ENCODE measurements at places on chromosomes 7 and 10.

DNA sequence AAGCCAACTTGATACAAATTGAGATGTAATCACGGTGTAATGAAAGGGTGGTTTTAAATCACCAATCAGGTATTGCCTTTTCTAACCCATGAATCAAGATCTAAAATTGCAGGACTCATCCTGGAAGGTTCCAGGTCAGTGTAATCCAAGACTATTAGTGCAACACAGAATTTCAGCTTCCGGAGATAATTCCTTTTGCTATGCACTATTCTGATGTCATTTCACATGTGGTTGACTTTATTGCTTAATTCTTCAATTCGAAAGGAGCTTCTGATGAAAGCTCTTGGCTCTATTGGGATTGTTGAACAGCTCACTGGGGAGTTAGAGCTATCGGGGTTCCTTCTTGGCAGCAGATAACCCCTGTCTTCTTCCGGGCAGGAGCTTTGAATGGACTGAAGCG lies 147.4 kb upstream of the INSYN2A start:
- no peak for DNase-seq

- peak; percentile 18 for DNase-seq
These were observed 1.3 kb downstream of the NRCAM start for GRCh38 chr7:108454674-108455550.

GRCh38 chr7:143048827-143049226 lies 3.3 kb upstream of the OR6V1 start:
- no peak for DNase-seq

GRCh38 chr7:135514856-135515255 lies 5.0 kb upstream of the CNOT4 start:
- DNase-seq = no peak

- DNase-seq = no peak
These were observed 34.2 kb upstream of the C10orf90 start for GRCh38 chr10:126704649-126705048.

GRCh38 chr7:84085998-84086397 lies 108.6 kb downstream of the SEMA3A start:
- no peak for DNase-seq

GRCh38 chr10:7185367-7185690 lies 225.5 kb downstream of the SFMBT2 start:
- DNase-seq = no peak

- no peak for DNase-seq
These were observed 243.2 kb downstream of the SNX10 start for GRCh38 chr7:26534649-26535482.

DNA sequence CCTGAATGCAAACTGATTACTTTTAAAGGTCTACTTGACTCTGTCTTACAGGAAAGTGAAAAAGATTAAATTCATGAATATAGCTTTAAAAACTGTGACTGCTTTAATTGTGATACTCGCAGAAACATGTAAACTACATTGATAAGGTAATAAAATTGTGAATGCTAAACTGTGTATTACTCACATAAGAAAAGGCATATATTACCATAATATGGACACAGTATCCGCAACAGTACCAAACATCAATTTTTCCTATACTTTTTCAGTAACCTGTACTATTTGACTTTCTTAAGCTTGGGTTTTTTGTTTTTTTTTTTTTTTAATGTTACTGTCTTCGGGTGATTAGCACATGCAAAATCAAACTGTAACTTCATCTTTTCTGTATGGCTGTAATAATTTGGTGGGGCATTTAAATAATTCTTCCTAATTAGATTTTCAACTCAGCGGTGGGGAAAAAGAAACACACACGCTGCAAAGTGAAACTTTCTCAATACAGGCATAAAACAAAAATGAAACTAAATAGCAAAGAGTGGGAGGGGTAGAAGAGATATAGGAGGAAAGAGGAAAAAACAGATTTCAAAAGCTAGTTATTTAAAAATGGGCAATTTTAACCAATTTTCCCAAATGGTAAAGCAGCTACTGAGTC lies 23.2 kb downstream of the NT5C3A start:
- DNase-seq = no peak

- DNase-seq = no peak
These were observed 940 bp downstream of the NSMCE4A start for GRCh38 chr10:121974019-121974534.

- no peak for DNase-seq
These were observed 449.5 kb downstream of the PHTF2 start for GRCh38 chr7:78247910-78248689.

DNA sequence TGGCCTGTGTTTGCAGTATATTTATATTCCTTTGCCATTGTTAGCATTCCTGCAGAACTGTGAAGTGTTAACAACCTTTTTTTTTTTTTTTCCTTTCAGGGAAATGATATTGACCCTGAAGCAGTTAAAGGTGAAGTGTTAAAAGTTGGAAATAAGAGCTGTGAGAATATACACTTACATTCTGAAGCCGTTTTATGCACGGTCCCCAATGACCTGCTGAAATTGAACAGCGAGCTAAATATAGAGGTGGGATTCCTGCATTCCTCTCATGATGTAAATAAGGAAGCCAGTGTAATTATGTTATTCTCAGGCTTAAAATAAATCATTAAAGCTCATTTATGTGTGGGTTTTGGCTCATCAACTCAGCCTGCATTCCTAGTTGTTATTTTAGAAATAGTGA lies 92.8 kb upstream of the CAPZA2 start:
- DNase-seq = no peak

- DNase-seq = no peak
These were observed 32.1 kb upstream of the CCSER2 start for GRCh38 chr10:84296091-84296981.

- DNase-seq = no peak
These were observed 42.6 kb downstream of the CLEC2L start for GRCh38 chr7:139566075-139566474.

DNA sequence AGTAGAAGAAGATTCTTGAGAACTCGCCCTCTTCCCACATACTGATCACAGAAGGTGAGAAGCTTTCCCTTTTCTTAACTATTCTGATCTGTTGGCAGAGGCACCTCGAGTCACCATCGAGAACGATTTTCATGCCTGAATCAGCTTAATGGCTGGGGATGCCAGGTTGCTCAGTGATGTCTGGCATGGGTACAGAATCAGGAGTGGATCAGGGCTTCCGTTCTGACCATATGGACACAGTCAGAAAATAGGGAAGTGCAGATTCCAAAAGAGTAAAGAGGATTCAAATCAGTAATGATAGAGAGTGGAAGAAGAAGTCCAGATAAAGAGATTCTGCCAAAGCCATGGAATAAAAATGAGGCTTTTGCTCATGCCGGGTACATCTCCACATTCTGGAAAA lies 52.0 kb upstream of the GRB10 start:
- no peak for DNase-seq

- DNase-seq = peak; percentile 43
These were observed 133.6 kb downstream of the ZMIZ1 start for GRCh38 chr10:79202188-79203013.

- DNase-seq = no peak
These were observed 19.9 kb upstream of the MAP3K8 start for GRCh38 chr10:30413996-30414576.

DNA sequence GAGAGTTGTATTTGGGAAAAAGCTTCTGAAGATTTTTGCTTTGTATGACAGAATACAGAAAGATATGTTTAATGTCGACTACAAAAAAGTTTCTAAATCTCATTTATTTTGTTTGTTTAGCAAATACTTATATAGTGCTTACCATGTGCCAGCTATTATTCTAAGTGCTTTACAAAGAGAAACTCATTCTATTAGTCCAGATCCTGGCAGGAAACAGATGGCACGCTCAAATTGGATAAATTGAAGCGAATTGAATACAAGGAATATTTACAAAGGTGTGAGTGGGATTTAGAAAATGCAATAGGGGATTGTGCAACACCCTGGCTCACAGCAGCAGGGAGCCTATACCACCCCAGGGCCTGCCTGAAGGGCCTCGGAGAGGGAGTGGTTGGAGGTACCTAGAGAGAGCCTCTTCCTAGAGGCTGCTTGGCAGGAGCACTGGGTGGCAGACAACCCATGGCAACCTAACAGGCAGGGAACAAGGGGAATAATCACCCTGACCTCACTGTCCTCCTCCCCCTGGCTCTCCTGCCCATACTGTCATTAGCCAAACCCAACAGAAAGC lies 27.6 kb upstream of the FAM204A start:
- no peak for DNase-seq

- no peak for DNase-seq
These were observed 215.9 kb downstream of the SH2D4B start for GRCh38 chr10:80753612-80754011.

DNA sequence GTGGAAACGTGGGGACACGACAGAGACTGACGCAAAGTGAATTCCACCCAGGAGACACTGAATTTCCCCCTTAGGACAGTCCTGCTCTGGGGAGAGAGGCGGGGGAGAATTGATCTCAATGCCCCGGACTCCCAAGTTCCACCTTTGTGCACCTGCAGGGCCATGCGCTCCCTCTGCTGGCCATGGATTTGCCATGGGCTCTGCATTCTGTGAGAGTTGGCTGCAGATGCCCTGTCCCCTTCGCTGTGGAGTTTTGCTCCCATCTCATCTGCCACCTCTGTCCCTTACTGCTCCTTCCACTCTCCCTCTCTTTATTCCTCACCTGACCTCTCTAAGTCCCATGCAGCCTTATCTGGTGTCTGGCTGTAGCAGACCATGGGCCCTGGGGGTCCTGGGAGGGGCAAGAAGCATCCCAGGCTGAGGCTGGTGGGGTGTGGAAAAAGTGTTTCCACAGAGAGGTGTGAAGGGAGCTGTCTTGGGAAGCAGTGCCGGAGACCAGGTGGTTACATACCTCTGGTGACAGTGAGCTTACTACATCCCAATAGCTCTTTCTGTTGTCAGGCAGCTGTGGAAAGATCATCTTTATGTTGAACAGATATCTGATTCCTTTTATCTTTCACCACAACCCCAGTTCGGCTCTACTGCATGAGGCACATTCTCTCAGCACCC lies 14.3 kb downstream of the GHRHR start:
- no peak for DNase-seq

DNA sequence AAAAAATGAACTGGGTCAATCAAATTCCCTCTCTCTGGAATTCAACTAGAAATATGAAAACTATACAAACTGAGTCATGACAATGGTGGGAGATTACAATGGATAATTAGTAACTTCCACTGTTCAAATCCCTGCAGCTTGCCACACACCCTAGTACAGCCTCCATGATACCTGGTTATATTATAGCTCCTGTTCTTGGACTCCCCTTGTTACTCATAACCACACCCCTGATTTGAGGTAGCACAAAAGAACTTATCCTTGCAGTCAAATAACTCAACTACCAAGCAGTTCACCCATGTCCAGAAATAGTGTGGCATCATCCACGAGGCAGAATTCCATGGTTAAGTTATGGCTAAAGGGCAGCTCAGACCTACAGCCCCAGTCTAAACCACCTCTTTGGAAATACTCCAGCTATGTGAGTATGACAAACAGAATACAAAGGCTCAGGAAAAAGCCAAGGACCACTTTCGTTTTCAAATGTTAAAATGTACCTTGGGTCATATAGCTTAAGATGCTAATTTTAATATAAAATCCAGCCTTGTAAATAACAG lies 164.7 kb downstream of the CPEB3 start:
- no peak for DNase-seq

- no peak for DNase-seq
These were observed 448.1 kb downstream of the GRM8 start for GRCh38 chr7:126804604-126805003.

DNA sequence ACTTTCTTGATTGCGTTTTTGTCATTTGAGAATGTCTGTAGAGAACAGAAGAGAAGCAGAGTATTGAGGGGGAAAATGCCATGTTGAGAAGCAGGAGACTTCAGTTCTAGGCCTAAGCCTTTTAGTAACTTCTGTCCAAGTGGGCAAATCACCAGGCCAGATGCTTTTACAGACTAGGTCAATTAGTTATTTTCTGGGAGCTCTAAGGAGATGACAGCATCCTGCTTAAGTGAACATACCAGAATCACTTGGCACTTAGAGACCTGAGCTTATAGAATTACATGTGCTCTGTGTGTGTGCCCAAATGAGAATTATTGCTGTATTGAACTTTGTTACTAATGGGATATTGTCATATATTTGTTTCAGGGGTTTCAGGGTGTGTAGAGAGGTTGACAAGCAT lies 24.0 kb downstream of the AGK start:
- no peak for DNase-seq

- no peak for DNase-seq
These were observed 35.2 kb upstream of the KLF6 start for GRCh38 chr10:3820255-3820654.

DNA sequence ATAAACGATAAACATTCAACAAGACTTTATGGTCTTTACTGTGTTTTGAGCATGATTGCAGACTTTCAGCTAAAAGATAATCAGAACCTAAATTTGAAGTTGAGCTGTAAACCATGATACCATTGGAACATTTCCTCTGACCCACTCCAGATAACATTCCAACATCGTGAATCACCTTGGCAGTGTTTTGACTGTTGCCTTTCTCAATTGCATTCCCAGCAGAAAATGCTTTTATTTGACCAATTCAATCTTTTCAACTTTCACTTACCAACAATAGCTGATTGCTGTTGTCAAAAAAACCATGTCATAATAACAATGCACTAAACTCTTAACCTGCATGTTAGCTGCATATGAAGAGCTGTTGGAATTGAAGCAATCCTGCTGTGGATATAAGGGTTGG lies 165.5 kb downstream of the MDFIC start:
- DNase-seq = no peak

GRCh38 chr7:131950758-131951157 lies 394.3 kb upstream of the PODXL start:
- no peak for DNase-seq

DNA sequence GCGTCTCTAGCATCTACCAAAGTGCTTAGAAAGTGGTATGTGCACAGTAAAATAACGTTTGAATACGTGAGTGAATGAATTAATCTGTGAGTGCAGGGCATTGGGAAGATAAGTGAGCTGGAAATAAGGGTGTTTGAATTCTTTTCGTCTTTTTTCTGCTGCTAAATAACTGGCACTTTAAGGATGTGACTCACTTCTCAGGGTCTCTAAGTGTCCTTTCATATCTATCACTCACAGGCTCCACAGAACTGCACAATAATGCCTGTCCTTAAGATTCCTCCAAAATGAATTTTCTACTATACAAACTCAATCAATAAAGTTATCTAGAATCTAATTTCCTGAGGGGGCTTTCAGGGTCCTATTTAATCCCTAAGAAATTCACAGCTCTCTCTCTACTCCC lies 3.2 kb upstream of the DGKB start:
- DNase-seq = no peak

- no peak for DNase-seq
These were observed 192.4 kb downstream of the MAD1L1 start for GRCh38 chr7:2040201-2040892.

GRCh38 chr7:29993140-29993539 lies 3.5 kb upstream of the SCRN1 start:
- no peak for DNase-seq

DNA sequence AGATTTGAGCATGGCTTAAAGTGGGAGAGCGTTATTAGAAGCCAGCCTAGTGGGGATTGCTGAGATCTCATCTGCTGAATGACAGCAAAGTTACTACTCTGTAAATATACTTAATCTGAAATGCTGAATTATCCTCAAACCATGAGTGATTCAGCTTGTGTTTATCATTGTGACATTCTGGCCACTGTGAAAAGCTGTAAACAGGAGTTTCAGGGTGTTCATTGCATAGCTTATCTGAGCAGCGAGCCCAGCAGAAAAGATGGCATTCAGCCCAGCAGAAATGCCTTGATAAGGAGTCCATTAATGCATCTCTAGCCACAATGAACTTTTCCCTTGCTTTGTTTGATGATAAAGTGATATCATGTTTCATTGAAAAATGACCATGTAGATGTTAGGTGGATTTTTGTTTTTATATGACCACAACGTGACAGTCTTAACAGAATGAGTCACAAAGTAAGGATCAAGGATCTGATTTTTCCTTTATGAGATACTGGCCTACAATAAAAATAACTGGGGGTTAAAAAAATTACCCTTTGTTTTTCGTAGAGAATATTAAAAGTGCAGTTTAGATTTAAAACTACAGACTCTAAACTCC lies 7.8 kb downstream of the TES start:
- no peak for DNase-seq
